ENCODE measurements at places on chromosomes 12 and 14.

- peak; percentile 95 for DNase-seq
Observed at GRCh38 chr14:69715725-69716477, 51.0 kb upstream of the SRSF5 start.

DNA sequence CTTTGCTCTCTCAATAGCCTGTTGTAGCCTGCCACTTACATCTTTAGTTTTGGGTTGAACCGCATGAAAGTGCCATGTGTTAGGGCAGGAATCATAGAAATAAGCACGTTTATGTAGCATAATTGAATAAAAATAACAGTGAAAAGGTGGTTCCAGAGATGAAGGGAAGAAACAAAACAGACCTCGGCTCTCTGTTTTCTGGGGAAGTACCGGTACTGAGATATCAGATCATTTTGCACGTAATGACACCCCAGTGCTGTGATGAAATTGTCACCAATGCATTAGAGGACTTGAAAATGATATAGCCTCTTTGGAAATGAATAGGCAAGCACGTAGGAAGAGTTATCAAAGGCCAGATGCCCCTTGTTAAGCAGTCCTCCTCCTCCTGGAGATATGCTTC, 42.5 kb upstream of the DLK1 start:
- no peak for DNase-seq

DNA sequence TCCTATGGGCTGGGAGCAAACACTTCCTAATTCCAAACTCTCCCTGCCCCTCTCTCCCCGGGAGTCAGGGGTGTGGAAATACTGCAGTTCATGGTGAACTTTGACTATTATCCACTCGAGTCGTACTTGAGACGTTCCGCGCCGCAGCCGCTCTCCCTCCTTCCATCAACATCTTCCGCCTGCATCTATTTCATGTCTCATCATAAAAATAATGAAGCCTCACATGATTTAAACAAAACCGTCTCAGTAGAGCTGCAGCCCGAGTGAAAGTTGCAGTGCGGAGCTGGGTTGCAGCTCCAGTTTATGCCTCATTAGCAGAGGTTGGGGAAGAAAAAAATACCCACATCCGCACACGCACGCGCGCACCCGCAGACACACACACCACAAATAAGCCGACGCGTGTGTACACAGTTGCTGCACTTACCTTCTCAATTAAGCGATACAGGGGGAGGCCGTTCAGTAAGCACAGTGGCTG, 283 bp downstream of the LMO3 start:
- DNase-seq, result peak; percentile 72

DNA sequence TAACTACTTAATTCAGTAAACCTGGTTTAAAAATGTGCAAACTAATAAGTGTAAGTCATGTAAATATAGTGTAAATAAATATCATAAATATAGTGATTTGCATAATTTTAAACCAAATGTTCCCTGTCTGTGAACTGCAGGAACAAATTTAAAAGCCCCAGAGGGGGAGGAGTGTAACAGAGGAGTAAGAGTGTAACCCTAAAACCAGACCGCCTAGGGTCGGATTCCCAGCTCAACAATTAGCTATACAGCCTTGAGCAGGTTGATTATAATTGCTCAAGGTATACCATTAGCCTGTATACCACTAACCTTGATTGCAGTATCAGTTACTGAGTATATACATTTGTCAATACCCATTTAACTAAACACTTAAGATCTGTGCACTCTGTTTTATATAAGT, 218.4 kb downstream of the ADAMTS20 start:
- DNase-seq, result no peak

DNA sequence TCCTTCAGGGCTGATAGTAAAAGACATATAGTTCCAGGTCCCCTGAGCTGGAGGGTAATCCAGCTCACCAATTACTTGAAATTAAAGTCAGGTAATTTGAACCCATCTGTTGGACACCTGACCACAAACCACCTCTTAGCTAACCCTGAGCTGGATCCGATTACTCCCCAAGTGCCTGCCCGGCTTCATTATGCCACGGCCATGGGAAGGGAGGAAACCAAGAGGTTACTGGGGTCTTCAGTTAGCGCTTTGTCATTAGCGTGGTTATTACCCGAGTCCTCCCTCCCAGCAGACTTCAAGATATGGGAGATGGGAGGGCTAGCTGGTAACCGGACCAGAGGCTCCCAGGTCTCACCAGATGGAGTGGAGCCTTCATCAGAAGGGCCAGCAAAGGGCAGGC, 1071.4 kb downstream of the BCL11B start:
- DNase-seq, result no peak

GRCh38 chr12:101491329-101491728, 16.2 kb downstream of the SPIC start:
- DNase-seq, result no peak

- no peak for DNase-seq
Observed at GRCh38 chr12:17352164-17352563, 737.8 kb downstream of the RERGL start.

- no peak for DNase-seq
Observed at GRCh38 chr12:3529281-3529680, 38.3 kb downstream of the PRMT8 start.

DNA sequence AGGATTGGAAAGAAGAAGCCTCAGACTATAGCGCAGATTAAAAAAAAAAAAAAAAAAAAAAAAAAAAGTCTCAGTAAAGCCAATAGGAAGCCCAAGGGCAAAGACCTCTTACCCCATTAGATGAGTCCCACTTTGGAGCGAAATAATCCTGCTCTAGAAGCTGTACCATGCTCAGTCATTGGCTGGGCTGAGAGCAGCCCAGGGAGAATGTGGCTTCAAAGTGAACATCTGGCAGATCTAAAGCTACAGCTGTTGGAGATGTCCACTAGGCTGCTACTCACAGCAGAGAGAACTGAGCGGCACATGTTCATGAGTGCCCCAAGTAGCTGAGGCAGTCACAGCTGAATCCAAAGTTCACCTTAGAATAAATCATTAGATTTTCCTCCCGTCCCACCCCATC, 560.9 kb downstream of the MED13L start:
- DNase-seq, result no peak

GRCh38 chr12:76641961-76642360, 82.4 kb upstream of the OSBPL8 start:
- no peak for DNase-seq

- no peak for DNase-seq
Observed at GRCh38 chr14:38210587-38211216, 3.0 kb downstream of the SSTR1 start.

- no peak for DNase-seq
Observed at GRCh38 chr14:58946431-58946830, 242.0 kb upstream of the DAAM1 start.

GRCh38 chr12:26338586-26339572, 143.5 kb downstream of the SSPN start:
- no peak for DNase-seq

Data from NCI-H1105 treated with DMSO at 0.1 percent for 48 hours (cell line).